ENCODE measurements at places on chromosomes 13 and 19. TPM values are rescaled to one million over a fixed set of nuclear protein-coding genes. Genes with fewer than 3 reads are reported as not detected.

GRCh38 chr19:29587059-29587458, 19.0 kb upstream of the POP4 start:
- no peak overlapping the region for H3K4me3 ChIP-seq
- H3K4me1 ChIP-seq: no peaks in the 10 kb centered on the region
- H3K27me3 ChIP-seq: peaks cover 25% of the 10 kb centered on the region
- no peak for DNase-seq
- H3K36me3 ChIP-seq: no peaks in the 10 kb centered on the region

DNA sequence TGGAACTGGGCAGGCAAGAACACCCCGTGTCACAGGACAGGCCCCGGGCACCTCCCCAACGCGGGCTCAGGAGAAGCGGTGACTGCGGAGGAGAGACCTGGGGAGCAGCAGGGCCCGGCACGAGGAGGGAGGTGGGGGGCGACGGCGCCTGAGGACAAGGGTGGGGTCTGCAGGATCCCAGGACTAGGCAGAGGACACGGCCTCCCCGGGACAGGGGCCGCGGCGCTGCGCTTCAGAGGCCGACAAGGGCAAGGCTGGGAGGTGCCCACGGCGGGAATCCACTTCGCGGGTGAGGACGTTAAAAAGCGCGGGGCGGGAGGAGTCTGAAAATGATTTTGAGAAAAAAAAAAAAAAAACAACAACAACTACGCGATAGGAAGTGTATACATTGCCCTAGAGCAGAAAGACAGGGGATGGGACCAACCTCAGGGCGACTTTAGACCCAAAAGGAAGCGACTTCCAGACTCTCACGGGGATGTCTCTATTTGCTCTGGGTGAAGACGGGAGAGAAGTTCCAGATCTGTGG, 44.9 kb downstream of the ZNF611 start:
- H3K27ac ChIP-seq: peak overlapping the region; percentile 87
- peaks cover 19% of the 10 kb centered on the region for H3K4me1 ChIP-seq
- H3K36me3 ChIP-seq: no peaks in the 10 kb centered on the region
- peak; percentile 82 for DNase-seq
- no peaks in the 10 kb centered on the region for H3K27me3 ChIP-seq
- H3K4me3 ChIP-seq: peak overlapping the region; percentile 59

GRCh38 chr13:33497146-33497845, 211.7 kb upstream of the STARD13 start:
- no peaks in the 10 kb centered on the region for H3K36me3 ChIP-seq
- no peaks in the 10 kb centered on the region for H3K27me3 ChIP-seq
- no peak overlapping the region for H3K4me3 ChIP-seq
- H3K4me1 ChIP-seq: no peaks in the 10 kb centered on the region
- DNase-seq: no peak
- H3K27ac ChIP-seq: no peak overlapping the region

GRCh38 chr13:111472559-111473460, 152.4 kb downstream of the TEX29 start:
- H3K27ac ChIP-seq: no peak overlapping the region
- DNase-seq: peak; percentile 48
- H3K4me1 ChIP-seq: no peaks in the 10 kb centered on the region
- no peaks in the 10 kb centered on the region for H3K27me3 ChIP-seq

Gene CGB3
- total RNA-seq: not detected

Data from sigmoid colon (tissue), 7 donors.